ENCODE measurements at places on chromosomes 7 and 10. TPM values are rescaled to one million over a fixed set of nuclear protein-coding genes. Genes with fewer than 3 reads are reported as not detected.

GNAT3 gene
- not detected for total RNA-seq

IFIT2 gene
- 2.7 TPM for total RNA-seq

JAKMIP3 gene
- total RNA-seq: 4.7 TPM

TPST1 gene
- total RNA-seq: 53.6 TPM

C7orf57 gene
- total RNA-seq: 1.2 TPM

PDE6C gene
- total RNA-seq: not detected

NKX2-3 gene
- under 0.01 TPM for total RNA-seq

TECTB gene
- total RNA-seq: not detected

SCIN gene
- 0.98 TPM for total RNA-seq

MYL10 gene
- not detected for total RNA-seq

FAM237B gene
- total RNA-seq: not detected

TAS2R41 gene
- total RNA-seq: not detected

NUTM2B gene
- total RNA-seq: 0.74 TPM

IL6 gene
- not detected for total RNA-seq

PKD2L1 gene
- total RNA-seq: 0.25 TPM

Data from temporal lobe (tissue), 4 donors.